Glomerular endothelial cell (primary cell): ENCODE measurements at places on chromosomes 2 and 18. TPM values are rescaled to one million over a fixed set of nuclear protein-coding genes. Genes with fewer than 3 reads are reported as not detected.

Gene RFTN2
- 4.6 and 6.3 TPM in 2 replicates for total RNA-seq

Gene RAB27B
- total RNA-seq: 0.15 and 0.99 TPM in 2 replicates

Gene TTR
- total RNA-seq: not detected in 2 replicates

Gene ERBB4
- 0.05 and 0.18 TPM in 2 replicates for total RNA-seq

Gene GKN2
- total RNA-seq: not detected in 2 replicates

Gene MDH1B
- 0.12 and 0.29 TPM in 2 replicates for total RNA-seq

Gene ABCG5
- total RNA-seq: not detected in 2 replicates

Gene HOXD3
- total RNA-seq: 5.3 and 7.2 TPM in 2 replicates

Gene NEUROD1
- total RNA-seq: not detected in 2 replicates
